Vein endothelial cell (primary cell): ENCODE measurements at places on chromosomes 5 and 9. TPM values are rescaled to one million over a fixed set of nuclear protein-coding genes. Genes with fewer than 3 reads are reported as not detected.

Gene DEPDC1B
- total RNA-seq: 7.2 and 9.0 TPM in 2 replicates

Gene PDE8B
- total RNA-seq: 0.10 TPM in 1 of 2 replicates, not detected in the other

Gene OR1J2
- total RNA-seq: 0.19 TPM in 1 of 2 replicates, not detected in the other

Gene HSPB3
- total RNA-seq: not detected in 2 replicates

Gene GPR21
- 1.3 TPM in 2 replicates for total RNA-seq

Gene AKNA
- 5.2 and 10.3 TPM in 2 replicates for total RNA-seq

Gene ELAVL2
- 0.33 and 1.8 TPM in 2 replicates for total RNA-seq

Gene SLC26A2
- total RNA-seq: 28.4 and 33.4 TPM in 2 replicates

Gene IL3
- total RNA-seq: not detected in 2 replicates

Gene FGF18
- total RNA-seq: 0.10 and 0.33 TPM in 2 replicates

Gene ARL15
- 49.2 and 51.0 TPM in 2 replicates for total RNA-seq

Gene SLC6A19
- not detected in 2 replicates for total RNA-seq

Gene CCDC192
- total RNA-seq: not detected in 2 replicates

Gene INSYN2B
- total RNA-seq: 26.1 and 52.3 TPM in 2 replicates
